ENCODE measurements at places on chromosomes 7 and 10.
A peak's percentile ranks its signal among the peaks of the same experiment; 100 is the strongest.

- DNase-seq, result peak; percentile 46
These were observed 144.9 kb upstream of the AHR start for GRCh38 chr7:17153536-17153935.

DNA sequence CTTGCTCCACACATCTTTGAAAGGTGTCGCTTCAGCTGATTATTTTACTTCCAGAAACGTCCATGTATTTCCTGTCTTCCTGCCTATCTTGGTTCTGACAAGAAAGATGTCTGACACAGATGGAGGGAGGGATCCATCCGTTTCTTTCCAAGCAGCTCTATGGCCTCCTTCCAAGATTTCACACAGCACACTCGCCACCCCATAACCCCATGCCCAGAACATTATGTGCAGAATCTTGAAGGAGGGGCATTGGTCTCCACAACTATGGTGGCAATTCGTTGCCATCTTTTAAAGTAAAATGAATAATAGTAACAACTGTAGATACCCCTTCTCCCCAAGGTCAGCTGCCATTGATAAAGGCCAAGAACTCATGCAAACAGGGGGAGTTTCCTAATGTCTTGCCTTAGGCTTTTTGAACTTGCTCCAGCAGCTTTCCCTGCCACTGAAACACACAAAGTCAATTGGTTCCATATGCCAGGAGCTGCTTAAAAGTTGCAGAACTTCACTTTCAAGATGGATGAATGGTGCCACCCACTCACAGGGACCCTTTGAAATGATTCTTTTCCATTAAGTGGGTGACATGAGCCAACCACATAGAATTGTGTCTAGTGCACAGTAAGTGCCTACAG lies 60.0 kb downstream of the VSTM4 start:
- DNase-seq, result no peak

- no peak for DNase-seq
These were observed 230.7 kb upstream of the FZD1 start for GRCh38 chr7:91033574-91033973.

GRCh38 chr7:77569514-77570232 lies 32.6 kb downstream of the PTPN12 start:
- DNase-seq, result no peak

DNA sequence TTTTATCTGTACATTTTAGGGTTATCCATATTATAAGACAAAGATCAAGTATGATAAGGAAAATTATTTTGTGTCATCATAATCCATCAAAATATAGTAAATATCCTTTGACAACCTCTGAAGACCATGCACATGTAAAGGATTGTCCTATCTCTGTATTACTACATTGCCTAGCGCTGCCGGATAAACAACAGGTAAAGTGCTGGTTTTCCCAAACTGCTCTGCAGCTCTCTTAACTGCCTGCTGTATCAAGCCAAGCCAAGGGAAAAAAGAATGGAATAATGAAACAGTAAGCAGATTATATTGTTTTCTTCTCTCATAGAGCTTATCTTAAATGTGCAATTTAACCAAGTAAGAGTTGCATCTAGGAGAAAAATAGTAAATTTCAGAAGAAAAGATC lies 70.8 kb downstream of the PTF1A start:
- DNase-seq, result no peak

GRCh38 chr10:86401588-86402282 lies 35.1 kb upstream of the GRID1 start:
- peak; percentile 34 for DNase-seq

GRCh38 chr7:23467806-23468525 lies 2.3 kb downstream of the IGF2BP3 start:
- DNase-seq, result peak; percentile 21

DNA sequence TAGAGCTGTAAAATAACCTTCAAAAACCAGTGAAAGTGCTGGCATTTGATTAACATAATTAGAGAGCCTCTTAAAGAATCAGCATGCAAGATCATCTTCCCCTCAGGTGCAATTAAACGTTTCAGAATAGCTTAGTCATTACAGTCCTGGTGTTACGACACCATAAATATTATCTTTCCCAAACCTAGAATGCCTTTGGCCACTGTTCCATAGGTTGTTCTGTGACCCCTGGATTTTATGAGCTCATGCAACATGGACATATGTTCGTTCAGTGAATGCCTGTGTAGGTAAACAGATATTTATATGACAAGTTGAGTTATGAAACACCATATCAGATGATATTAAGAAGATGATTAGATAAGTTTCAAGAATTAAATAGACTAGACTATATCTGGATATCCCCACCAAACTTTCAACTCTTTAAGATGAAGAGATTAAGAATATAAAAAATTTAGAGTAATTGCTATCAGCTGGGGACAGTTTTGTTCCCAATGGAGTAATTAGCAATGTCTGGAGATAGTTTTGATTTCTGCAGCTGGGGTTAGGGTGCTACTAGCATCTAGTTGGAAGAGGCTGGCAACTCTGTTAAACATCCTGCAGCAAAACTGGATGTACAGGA lies 263.5 kb upstream of the DKK1 start:
- no peak for DNase-seq

DNA sequence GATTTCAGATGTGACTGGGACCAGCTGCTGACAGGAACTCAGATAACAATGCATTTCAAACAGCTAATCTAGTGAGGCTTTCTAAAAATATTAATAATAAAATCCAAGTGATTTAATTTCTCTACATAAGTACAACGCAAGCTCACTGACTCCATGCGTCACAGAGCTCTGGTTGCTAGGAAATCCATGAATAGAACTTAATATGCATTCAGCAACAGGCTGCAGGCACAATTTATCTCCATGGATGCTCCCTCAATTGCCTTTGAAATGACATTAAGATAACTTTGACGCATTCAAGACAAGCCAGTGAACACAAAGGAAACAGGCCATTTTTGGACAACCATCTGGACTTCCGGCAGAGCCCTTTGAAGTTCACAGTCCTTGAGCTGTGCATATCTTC lies 118.7 kb upstream of the COL1A2 start:
- DNase-seq, result no peak

DNA sequence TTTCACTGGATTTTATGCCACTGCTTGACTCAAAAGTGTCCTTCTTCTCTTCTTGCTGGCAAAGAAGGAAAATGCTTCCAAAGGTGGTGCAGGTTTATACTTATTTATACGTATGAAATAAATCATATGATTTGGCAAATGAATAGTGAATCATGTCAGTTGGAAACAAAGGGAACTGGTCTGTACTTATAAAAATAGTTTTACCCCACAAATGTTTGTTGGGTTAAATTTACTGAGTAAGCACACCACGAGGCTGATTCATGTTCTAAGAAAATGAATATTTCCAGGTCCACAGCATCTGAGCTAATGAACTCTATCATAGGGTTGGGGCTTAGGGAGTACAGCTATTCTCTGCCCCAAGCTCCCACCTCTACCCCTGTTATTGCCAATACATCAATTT lies 232.2 kb downstream of the TRIL start:
- DNase-seq, result no peak

GRCh38 chr10:17062493-17062892 lies 67.1 kb downstream of the CUBN start:
- DNase-seq, result no peak

DNA sequence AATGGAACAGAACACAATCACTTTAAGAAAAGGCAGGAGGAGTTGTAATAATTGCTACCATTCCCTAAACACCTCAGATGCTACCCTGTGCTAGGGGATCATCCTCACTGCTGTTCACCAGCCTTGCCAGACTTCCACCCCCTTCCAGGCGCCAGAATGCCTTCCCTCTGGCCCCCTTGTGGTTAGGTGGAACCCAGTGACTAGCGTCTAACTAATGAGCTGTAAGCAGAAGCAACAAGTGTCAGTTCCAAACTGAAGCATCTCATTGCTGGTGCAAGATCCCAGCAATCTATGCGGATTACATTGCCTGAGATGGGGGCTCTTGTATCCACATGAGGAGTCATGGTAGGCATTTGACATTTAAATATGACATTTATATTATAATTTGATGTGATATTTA lies 86.6 kb downstream of the FRMD4A start:
- DNase-seq, result no peak

DNA sequence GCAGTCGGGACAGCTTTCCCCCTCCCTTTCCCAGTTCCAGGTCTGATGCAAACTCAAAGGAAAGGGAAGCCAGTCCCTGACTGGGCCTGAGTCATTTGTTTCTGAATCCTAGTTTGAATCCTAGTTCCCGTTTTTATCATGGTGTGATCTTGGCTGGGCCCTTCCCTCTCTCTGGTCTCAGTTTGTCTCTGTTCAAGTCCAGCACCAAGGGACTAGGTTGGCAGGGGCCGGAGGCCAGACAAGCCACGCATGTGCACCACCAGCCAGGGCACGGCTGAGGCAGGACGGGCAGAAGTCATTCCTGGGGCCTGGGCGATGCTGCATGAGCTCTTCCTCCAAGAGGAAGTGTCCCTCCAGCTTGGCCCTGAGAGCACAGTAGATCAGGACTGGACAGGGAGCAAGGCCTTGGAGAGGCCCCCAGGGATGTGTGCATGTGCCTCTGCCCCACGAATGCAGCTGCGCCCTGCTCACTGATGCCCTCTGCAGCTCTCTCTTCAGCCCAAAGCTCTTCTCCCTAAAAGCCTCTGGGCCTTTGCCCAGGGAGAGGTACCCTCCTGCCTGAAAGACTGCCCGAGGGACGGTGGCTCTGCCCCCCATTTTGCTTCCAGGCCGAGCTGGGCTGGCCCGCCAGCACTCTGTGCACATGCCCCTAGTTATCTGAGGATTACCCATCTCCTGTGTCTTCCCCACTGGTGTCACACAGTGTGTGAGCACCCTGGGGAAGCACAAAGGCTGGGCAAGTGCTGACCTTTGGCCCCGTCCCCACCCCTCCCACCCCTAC lies 86.7 kb downstream of the ZMIZ1 start:
- DNase-seq, result no peak

DNA sequence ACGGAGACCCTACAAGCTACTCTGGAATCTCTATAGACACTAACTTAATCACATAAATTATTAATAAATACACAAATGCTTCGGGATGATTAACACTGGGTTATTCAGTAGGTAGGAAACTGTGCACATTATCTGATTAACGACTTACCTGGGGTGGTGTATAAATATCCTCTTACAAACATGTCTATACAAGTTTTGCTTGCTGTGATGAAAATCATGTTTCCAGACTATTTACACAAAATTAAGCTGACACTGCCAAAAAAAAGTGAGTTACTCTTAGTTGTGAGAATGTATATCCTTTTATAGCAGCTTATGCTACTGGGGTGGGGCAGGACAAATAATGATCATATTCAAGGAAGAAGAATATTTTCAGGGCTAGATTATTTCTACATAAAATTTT lies 314.6 kb downstream of the C7orf25 start:
- DNase-seq, result no peak

- no peak for DNase-seq
These were observed 880.0 kb upstream of the LRRTM3 start for GRCh38 chr10:66045859-66046258.

DNA sequence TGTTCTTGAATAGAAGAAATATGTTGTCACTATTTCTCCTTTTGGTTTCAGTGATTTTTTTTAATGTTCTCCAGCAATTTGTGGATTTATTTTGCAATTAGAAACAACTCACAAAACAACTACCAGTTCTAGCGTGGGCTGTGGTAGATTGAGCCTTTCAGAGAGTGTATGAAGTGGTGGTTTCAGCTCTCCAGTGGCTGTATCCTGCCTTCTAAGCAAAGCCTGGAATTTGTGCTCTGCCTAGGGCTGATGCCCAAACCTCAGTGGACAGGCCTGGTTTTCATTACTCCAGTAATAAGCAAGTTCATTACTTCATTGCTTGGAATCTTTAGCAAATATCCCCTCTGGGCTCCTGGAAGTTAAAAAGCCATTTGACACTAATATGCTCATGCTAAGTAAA lies 35.9 kb downstream of the APBB1IP start:
- no peak for DNase-seq

DNA sequence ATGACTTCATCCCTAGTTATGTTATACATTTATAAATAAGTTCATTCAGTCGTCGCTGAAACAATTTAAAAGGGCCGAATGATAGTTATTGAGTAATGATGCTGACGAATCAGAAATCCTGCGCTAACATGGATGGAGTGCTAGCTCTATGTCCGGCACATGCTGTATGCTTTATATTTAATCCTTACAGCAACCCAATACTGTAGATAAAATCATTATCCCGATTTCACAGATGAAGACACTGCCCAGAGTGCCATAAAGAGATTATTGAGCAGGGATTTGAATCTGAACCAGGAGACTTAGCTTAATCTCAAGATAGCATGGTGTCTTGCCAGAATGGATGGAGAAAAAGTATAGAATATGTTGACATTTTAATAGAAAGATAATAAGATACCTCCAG lies 1.1 kb upstream of the ICA1 start:
- no peak for DNase-seq

- DNase-seq, result no peak
These were observed 1.2 kb upstream of the SP8 start for GRCh38 chr7:20787660-20788419.

DNA sequence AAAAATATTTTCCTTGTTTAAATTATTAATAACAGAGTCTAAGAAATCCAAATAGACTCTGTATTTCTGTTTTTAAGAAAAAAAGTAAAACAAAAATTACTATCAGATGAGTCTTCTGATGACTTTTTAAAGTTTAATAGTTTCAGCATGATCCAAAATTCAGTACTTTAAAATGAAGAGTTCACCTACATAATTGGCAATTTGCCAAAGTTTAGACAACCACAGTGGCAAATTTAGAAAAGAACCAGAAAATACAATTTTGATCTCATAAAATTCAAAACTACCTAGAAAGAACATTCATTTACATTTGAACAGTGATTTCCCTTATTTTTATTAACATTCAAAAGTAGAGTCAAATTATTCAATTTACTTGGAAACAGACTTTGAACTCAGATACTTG lies 56.1 kb downstream of the AGMO start:
- DNase-seq, result no peak

GRCh38 chr7:30912986-30913811 lies 1.5 kb downstream of the AQP1 start:
- DNase-seq, result no peak

DNA sequence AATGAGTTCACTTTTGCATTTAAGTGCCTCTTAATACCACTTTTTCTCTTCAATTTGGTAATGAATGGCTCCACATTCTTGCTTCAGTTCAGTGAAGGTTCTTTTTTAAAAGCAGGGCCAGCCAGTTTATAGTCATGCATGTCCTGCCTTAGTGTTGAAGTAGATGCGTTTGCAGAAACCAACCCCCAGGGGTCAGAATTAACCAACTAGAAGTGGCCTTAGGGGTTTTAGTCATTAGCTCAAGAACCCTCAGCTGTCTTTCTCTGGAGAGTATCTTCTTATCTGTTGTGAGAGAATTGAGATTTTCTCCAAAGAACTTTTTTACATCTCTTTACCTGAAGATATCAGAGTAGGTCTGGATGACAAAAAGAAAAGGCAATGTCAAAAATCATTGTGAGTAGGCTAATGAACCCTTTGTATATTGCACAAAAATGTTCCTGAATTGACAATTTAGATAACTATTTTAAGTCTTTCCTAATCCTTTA lies 82.2 kb downstream of the PIK3CG start:
- DNase-seq, result peak; percentile 13

GRCh38 chr10:61452151-61452651 lies 980 bp downstream of the TMEM26 start:
- no peak for DNase-seq
